ENCODE measurements at places on chromosomes 11 and 22.

DNA sequence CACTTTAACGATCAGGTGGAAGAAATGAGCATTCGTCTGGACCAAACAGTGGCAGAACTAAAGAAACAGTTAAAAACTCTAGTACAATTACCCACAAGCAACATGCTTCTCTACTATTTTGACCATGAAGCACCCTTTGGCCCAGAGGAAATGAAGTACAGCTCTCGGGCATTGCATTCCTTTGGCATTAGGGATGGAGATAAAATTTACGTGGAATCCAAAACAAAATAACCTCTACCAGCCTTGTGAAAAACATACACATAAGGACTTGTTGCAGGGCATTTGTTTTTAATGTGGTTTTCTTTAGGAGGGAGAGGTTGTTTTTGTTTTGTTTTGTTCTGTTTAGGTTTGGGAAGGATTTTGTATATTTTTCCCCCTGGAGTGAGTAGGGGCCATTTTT, 14.2 kb upstream of the TECTA start:
- no peak for DNase-seq

DNA sequence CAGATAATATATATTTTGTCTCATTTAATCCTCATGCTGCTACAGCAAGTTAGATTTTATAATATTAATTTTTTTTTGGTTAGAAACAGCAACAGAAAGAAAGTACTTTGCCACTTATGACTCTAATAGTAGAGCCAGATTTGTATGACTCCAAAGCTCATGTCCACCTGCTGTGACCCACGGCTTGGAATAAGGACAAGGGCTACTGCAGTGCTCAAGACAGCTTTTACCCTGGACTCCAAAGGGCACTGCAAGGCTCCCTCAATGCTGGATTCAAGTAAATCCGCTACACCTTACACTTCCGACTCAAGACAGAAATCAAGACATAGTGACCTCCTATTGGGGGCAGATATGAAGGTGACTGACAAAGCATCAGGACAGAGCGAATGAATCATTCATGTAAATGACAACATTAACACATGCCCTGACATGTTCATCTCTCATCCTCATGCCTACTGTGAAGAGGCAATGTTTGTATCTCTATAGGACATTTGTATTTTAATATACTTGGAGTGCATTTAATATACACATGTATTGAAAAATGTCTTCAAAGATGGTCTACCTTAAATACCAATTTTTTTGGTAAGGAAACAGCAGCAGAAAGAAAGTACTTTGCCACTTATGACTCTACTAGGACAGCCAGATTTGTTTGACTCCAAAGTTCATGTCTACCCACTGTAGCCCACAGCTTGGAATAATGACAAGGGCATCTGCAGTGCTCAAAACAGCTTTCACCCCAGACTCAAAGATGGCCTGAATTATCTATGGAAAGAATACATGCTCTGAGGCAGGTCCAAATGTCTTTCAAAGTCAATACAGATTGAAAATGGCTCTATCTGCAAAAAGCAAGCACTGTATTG, 375.6 kb upstream of the CCDC90B start:
- DNase-seq = no peak

GRCh38 chr22:50734986-50735738, 2.8 kb upstream of the ACR start:
- DNase-seq = no peak

DNA sequence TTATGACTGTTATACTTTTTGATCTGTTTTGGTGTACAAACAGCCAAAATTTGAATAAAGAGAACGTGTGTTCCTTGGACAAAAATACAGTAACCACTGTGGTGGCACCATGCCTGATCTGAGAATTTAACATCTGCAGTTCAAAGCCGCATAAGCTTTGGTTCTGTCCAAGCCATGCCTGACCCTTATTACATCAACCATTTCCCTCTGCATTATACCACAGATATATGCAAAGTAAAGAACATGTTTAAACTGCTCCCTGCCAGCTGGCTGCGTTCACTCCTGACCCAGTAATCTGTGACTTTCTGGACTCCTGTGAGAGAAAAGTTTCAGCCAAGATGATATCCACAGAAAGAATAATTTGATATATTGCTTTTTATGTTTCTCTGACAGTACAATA, 890.5 kb upstream of the ANO3 start:
- DNase-seq = no peak

DNA sequence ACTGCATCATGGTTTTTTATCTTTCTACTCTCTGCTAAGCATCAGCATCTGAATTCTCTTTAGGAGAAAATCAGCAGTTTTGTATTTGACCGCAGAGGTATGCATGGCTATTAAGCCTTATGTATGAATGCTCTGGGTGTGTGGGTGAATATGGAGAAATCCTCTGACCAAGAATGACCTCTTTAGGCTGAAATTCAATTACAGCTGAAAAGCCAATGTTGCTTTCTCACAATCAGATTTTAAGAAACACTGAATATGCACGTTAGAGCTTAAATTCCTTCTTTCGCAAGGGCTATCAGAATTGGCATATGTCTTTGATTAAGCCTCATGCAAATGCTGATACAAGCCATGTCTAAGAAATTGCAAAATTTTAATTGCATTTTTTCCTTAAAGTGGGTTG, 43.2 kb downstream of the ARHGAP42 start:
- DNase-seq = no peak
